Renal cortical epithelial cell (primary cell): ENCODE measurements at places on chromosomes 4 and X.

DNA sequence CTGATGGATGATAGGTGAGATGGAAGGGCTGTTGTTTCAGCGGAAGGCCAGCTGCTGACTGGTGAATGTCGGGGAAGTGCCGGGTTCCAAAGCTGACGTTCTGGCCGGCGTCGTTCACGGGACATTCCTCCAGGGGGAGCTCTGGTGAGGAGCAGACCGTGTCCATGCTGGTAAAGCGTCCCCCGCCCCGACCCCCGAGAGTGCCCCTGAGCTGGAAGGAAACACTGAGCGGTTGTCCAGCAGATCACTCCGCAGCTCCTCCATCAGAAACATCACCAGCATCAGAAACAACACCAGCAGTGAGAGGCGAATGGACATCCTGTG, 18.6 kb upstream of the ADRA2C start:
- no peak for DNase-seq

DNA sequence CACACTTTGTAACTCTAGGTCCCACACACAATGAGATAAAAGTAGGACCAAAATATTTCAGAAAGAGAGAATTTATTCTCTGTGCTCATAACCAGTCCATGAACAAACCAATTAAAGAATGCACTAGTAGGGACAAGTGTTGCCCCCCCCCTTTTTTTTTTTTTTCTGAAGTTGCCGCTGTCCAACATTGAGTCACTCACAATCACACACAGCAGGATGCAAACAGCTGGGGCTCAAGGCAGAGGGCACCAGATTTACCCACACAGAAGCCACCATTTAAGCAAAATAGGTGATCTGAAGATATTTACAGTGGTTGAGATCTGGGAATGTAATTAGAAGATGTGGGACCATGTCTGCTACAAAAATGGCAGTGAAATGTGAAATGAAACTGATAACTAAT, 850.9 kb upstream of the SLIT2 start:
- no peak for DNase-seq

DNA sequence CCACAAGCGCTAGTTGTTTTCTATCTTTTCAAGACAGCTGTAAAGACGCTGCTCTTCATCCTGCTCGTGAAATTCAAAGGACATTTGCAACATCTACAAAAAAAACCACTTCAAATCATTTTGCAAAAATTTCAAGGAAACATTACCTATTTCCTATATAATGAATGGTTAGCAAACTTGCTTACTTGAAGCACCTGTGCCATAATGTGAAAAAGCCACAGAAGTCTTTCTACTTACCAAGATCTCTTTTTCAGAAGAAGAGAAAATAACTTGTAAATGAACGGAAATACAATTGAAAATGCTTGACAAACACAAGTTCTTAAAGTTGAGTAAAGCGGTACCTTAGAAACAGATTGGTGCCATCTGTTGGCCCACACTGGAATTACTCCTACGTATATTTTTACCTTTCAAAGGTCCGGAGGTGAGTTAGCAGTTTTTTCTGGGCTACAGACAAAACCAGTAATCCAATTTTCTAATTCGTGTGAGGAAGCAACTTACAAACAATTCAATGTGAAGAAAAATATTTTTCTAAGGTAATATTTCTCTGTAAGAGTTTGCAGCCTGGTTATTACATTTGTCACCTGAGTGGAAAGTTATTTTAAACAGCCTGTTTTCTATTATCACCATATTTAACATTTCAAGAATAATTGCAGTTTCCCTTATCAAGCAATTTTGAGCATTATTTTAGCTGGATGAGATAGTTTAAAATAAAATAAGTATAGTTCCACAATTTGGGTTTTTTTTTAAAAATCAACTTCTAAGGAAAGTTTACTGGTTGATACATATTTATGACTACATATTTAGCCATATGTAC, at the start of gene TLR6:
Gene TLR6 (minus strand): TSS at position 294 of the 814 bp plus-strand sequence. CDS start 27,344 bp downstream, outside the sequence.
- DNase-seq: peak; percentile 76

GRCh38 chr4:118869808-118870342, 18.8 kb upstream of the SYNPO2 start:
- peak; percentile 71 for DNase-seq

DNA sequence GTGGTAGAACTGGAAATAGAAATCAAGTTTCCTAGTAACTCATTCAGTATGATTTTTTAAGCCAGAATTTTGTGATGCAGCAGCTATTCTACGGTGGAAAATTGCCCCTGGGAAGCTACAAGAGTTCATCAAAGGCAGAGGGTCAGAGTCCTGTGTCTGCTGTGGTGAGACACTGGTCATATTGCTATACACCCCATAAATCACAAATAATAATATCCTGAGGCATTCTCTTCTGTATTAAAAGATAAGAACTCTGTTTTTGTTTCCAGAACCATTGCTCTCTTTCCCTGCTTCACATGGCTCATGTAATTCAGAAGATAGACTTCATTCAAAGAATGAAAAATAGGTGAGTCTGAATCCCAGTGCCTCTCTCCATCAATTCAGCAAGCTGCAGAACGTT, 188.8 kb upstream of the NOCT start:
- DNase-seq: no peak

- no peak for DNase-seq
Observed at GRCh38 chr4:112451104-112451503, 64.9 kb downstream of the NEUROG2 start.

GRCh38 chr4:20577702-20578101, 122.6 kb upstream of the PACRGL start:
- no peak for DNase-seq

DNA sequence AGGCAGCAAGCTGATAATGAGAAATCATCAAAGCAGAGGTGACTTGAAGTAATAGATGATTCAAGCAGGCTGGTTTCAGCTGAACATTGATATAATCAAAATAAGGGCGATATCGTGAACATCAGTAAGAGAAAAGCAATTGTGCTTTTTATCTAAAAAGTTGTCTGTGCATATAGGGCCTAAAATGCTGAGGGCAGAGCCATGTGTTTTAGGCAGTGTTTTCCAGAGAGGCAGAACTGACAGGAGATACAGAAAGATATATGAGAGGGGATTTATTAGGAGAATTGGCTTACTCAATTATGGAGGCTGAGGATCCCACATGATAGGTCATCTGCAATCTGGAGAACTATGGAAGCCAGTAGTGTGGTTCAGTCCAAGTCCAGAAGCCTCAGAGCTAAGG, 136.5 kb upstream of the NPY2R start:
- no peak for DNase-seq

- peak; percentile 70 for DNase-seq
Observed at GRCh38 chr4:77877771-77878565, 15.3 kb downstream of the MRPL1 start.

DNA sequence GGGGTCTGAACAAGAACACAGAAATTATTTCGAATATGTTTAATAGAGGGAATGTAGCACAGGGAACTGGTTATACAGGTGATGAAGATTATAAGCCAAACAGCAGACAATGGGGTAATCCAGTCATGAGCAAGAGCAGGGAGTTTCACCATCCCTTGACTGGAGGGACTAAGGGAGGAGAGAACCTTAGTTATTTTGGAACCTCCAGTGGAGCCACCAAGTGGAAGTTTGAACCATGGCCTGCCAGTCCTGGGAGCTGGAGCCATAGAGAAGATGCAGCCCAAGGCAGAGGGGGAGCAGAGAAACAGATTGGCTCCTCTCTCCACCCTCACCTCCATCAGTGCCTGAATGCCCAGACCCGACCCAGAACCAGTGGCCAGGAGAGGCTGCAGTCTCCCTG, 264.6 kb upstream of the RASGEF1B start:
- no peak for DNase-seq

DNA sequence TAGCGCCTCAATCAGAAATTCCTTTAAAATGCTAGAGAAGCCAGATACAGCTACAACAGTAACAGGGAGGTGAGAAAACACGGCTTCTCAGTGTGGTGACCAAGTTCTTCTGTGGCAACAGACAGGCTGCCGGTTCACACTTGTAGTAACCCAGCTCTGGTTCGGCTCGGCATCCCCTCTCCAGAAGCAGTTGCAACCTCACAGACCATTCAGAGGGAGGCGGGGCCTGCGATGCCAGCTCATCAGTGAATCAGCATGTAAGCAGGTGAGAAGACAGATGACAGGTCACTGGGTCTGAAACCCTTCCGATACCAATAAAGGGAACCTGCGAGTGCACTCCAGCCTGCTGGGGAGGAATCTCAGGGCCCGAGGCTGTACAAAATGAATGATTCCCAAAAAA, 251.0 kb downstream of the KCNIP4 start:
- peak; percentile 73 for DNase-seq

- DNase-seq: no peak
Observed at GRCh38 chr4:151021637-151022334, 6.7 kb upstream of the LRBA start.

GRCh38 chr4:150045410-150045809, 32.8 kb upstream of the DCLK2 start:
- DNase-seq: no peak

DNA sequence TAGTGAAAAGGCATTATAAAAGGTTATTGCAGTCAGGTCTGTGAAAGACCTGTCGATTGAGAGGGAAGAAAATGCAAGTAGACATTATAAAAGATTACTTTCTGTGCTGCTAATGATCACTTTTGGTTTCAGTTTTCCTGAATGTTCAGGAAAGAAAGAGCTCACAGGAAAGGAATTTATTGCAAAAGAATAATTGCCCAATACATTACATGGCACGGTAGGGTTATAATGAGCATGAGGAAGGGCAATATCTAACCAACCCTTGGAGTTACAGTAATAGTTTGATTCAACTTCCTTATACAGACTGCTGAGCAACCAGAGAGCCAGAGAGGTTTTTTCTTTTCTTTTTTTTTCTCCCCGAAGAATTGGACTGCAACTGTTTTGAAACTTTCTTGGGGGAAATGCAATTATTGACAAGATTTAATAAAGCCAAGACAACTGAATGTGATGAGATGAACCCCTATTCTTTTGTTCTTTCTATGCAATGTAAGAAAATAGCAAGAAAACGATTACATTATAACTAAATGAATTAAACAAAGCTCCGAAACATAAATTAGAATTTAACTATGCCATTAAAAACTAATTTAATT, 247.0 kb downstream of the C4orf33 start:
- DNase-seq: peak; percentile 97

- no peak for DNase-seq
Observed at GRCh38 chrX:31629195-31629594, 557.4 kb upstream of the FTHL17 start.

DNA sequence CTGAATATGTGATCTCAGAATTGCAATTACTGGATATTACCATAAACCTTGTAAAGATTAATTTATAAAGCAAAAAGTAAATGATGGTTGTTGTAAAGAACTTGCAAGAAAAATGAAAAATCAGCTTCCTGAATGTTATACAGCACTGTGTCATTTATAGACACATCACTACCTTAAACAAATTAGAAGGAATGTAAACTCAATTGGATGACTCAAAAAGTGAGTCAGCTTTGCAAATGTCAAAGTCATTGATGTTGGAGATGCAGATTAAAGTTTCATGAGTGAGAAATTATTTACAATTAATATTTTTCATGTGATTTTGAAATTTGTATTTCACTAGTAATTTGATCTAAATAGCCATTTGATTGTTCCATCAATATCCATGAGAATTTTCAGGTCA, 193.2 kb downstream of the RAPGEF2 start:
- peak; percentile 60 for DNase-seq

DNA sequence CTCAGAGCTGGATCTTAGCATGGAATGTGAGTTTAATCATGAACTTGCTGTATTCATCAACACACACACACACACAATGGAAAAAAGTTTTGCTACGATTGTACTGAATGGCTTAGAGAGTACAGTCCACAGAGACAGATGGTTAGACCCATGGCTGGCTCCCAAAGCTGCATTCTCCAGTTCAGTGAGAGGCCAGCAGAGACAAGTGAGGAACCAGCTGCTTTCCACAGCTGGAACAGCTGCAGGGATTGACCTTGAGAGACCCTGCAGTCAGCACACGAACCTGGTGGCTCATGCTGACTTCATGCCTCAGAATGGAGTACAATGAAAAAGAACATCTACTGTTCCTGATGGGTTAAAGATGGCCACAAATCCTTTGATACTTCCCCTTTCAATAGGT, 94.5 kb downstream of the DHX15 start:
- no peak for DNase-seq

DNA sequence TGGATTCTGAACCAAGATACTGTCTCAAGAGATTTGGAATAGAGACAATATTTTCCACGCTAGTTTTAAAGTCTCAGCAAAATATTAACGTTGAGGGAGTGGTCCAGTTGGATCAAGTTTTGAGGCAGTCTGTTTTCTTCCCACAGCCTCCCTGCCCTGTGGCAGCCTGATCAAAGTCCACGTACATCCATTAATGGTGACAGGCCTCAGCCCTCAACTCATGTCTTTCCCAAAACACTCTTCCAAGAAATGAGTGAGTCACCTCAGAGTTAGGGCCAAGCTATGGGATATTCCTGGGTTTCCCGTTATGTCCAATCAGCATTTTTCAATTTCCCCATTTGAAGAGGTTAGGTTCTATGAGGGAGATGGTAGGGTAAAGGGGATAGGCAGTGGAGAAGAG, 28.5 kb downstream of the EGFL6 start:
- peak; percentile 47 for DNase-seq

DNA sequence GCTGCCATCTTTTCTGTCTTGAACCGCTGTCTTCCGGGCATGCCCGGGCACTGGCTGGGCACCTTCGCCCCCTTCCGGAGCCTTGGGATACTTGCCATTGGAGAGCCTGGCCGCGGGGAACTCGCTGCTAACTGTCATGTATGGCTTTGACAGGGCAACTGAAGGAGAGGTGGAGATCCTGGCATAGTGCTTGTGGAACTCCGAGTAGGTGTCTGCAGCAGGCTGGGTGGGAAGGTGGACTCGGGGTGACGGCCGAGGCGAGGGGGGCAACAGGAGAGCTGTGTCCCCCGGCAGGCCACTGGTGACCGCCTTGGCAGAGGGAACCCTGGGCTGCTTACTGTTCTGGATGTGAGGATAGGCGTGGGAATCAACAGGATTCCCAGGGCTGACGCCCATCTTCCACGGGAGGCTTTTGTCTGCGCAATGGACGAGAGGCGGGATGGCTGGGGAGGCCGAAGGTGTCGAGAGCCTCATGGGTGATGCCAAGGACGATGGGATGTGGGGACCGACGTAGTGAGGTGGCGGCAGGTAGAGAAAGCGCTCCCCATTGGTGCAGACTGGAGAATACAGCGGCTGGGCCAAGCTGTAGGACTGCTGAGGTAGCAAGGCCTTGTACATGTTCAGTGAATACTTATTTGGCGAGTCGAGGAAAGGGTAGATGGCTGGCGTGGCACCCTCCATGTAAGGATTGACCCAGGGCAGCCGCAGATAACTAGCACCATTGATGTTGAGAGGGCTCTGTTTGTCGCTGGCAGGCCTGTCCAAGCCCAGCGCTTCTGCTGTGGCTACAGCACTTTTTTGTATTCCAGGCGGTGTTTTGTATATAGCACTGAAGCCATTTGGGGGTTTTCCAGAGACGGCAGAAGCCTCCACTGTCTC, 23.4 kb downstream of the BCOR start:
- DNase-seq: no peak
